ENCODE measurements at places on chromosomes 7 and 10. TPM values are rescaled to one million over a fixed set of nuclear protein-coding genes. Genes with fewer than 3 reads are reported as not detected.

Gene SHTN1
- 55.0 TPM for polyA plus RNA-seq

Gene HSPA12A
- 62.9 TPM for polyA plus RNA-seq

Gene SYCE1
- 17.3 TPM for polyA plus RNA-seq

Gene ASB10
- not detected for polyA plus RNA-seq

Gene CRYGN
- polyA plus RNA-seq: not detected

Gene URGCP
- 21.0 TPM for polyA plus RNA-seq

Gene IDI2
- polyA plus RNA-seq: not detected

Gene CRTAC1
- 9.6 TPM for polyA plus RNA-seq

Gene ATOH7
- polyA plus RNA-seq: 1.2 TPM

Gene SPOCK2
- 71.1 TPM for polyA plus RNA-seq

Gene IKZF1
- not detected for polyA plus RNA-seq

Gene HYCC1
- 12.9 TPM for polyA plus RNA-seq
